ENCODE measurements at places on chromosomes 16 and 17.

DNA sequence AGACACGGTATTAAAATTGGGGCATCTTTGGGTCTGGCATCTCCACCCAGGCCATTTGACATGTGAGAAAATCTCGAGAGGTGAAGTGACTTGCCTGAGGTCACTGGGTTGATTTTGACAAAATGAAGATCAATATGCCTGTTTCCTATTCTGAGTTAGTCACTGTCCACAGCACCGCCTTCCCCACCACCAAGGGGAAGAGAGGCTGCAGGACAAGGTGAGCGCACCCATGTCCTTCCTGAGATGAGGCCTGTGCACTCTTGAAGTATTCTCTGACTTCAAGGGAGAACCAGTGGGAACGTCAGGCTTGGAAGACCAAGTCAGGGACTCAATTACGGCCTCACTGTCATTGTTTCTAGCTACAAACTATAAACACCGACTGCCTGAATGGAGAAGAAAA lies 49.9 kb upstream of the WSB1 start:
- no peak for DNase-seq

- DNase-seq = no peak
Measured at GRCh38 chr16:81642107-81642436, 137.0 kb upstream of the PLCG2 start.

DNA sequence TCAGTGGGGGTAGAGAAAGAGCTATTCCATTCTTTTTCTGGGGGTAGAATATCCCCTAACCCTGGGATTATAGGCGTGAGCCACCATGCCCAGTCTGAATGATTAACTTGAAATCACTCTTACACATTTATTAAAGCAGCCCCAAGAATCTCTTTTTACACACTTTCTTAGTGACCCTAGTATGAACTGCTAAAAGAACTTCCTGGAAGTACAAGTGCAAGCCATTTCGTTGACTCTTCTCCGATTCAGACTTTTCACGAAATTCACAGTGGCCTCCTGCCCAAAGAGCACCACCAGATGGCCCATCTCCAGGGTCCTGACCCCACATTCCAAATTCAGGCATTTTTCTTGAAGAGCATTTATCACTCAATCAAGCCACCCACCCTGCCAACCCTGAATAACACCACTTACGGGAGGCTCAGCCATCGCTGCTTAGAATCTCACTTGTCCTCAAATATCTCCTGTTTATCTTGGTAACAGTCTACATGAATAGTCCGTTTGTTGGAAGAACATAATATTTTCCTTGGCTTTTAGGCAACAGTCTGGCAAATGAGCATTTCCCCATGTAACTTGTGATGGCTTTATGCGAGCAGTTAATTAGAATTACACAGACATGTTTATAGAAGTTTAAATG lies 28.0 kb downstream of the ZNF423 start:
- DNase-seq = no peak

GRCh38 chr17:28705728-28706334 lies 5.9 kb downstream of the PROCA1 start:
- DNase-seq = no peak

GRCh38 chr17:70119983-70120382 lies 45.0 kb downstream of the KCNJ16 start:
- DNase-seq = no peak

- DNase-seq = no peak
Measured at GRCh38 chr16:88642881-88643643, 4.7 kb downstream of the IL17C start.

All from psoas muscle (tissue), 8 donors.